Right forelimb (tissue), 1 donor: ENCODE measurements at places on chromosomes 7 and 10.

DNA sequence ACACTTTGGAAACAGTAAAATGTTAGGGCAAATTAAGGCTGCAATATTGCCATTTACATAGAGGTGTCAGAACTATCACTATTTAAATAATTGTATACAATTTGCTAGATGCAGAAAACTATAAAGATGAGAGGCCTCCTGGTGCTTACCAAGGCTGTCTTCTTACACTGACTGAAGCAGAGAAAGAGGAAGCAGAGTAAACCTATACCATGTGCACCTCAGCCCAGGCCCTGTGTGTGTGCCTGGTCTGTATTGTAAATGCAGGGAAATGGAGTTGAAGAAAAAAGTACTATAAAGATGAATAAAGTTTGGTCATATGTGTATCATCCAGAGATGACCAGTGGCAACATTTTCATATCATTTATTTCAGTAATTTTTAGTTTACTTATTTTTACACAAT, 29.2 kb downstream of the ELMO1 start:
- no peak for DNase-seq

- no peak for DNase-seq
Measured at GRCh38 chr10:52653263-52653909, 119.2 kb downstream of the MBL2 start.

DNA sequence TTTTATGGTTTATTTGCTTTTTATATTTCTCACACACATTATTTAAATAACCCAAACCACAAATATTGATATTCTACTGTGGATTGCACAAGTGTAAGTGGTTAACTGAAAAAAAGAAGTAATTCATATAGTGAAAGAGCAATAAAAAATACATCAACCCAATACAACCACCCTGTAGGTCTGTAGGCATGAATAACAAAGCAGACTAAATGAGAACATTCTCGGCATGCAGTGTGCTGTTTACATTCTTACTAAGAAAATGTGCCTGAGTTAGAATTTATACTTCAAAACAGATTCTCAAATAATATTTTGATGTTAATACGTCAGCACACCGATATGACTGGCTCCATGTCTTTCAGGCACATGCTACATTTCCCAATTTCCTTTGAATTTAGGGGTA, 660.8 kb downstream of the MAGI2 start:
- DNase-seq = no peak

GRCh38 chr7:78769481-78770101, 683.9 kb downstream of the MAGI2 start:
- no peak for DNase-seq

DNA sequence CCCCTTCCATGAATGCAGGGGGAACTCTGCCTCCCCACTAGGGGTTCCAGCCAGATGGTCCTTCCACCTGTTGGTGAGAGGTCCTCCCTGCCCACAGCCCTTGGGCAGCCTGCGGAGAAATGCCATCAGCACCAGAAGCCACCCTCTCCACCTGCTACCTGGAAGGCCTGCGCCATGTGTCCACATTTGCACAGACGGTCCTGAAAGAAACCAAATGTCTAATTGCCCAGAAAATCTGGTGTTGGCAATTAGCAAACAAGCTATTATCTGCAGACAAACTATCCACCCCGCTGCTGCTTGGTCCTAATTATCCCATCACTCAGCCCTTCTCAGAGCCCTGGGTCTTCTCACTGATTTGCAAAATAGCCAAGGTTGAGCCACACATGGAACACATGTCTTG, 32.3 kb downstream of the HSPA12A start:
- DNase-seq = no peak

- DNase-seq = no peak
Measured at GRCh38 chr7:106049139-106049752, 62.9 kb downstream of the SYPL1 start.

- no peak for DNase-seq
Measured at GRCh38 chr7:132419542-132419941, 156.7 kb downstream of the PLXNA4 start.

GRCh38 chr7:16244469-16244868, 176.9 kb downstream of the CRPPA start:
- DNase-seq = no peak
